ENCODE measurements at places on chromosomes 2 and 18.
A peak's percentile ranks its signal among the peaks of the same experiment; 100 is the strongest.

- no peaks in the 10 kb centered on the region for H3K4me1 ChIP-seq
- H3K36me3 ChIP-seq, result no peaks in the 10 kb centered on the region
- no peak overlapping the region for H3K27ac ChIP-seq
- no peak overlapping the region for H3K4me3 ChIP-seq
Observed at GRCh38 chr2:16073921-16074425, 133.6 kb downstream of the MYCN start.

- H3K4me3 ChIP-seq, result no peak overlapping the region
- H3K27me3 ChIP-seq, result no peaks in the 10 kb centered on the region
- H3K4me1 ChIP-seq, result no peaks in the 10 kb centered on the region
Observed at GRCh38 chr2:66489436-66489835, 54.5 kb downstream of the MEIS1 start.

DNA sequence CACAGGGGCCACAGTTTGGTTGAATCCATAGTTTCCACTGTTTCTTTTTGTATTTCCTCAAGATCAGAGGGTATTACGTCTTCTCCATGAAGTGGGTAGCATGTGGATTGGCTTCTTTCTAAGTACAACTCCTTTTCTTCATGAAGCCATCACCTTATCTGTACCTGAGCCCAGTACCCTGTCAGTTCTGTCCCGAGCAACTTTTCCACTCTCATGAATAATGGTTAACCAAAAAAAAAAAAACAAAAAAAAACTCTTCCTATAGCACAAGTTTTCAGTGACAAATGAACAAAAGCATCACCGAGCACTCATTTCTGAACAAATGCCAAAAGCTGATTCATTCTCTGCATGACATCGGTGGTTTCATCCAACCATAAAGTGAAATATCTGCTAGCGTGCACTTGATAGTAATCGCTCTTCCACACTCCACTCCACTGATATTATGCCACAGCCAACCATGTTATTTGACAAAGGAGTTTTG is 53.0 kb upstream of the CCDC150 start:
- no peak overlapping the region for H3K27ac ChIP-seq
- H3K4me3 ChIP-seq, result no peak overlapping the region
- DNase-seq, result no peak
- H3K27me3 ChIP-seq, result no peaks in the 10 kb centered on the region
- H3K4me1 ChIP-seq, result no peaks in the 10 kb centered on the region

- H3K4me3 ChIP-seq, result no peak overlapping the region
- H3K27ac ChIP-seq, result no peak overlapping the region
- H3K27me3 ChIP-seq, result no peaks in the 10 kb centered on the region
- no peaks in the 10 kb centered on the region for H3K36me3 ChIP-seq
- H3K4me1 ChIP-seq, result no peaks in the 10 kb centered on the region
Observed at GRCh38 chr2:114009205-114009944, 119.5 kb downstream of the ACTR3 start.

GRCh38 chr2:59034106-59034505 is 793.0 kb upstream of the FANCL start:
- no peaks in the 10 kb centered on the region for H3K36me3 ChIP-seq
- H3K4me3 ChIP-seq, result no peak overlapping the region
- no peak overlapping the region for H3K27ac ChIP-seq
- no peaks in the 10 kb centered on the region for H3K27me3 ChIP-seq
- DNase-seq, result no peak

- no peaks in the 10 kb centered on the region for H3K27me3 ChIP-seq
- peak overlapping the region; percentile 78 for H3K27ac ChIP-seq
- peaks cover 3% of the 10 kb centered on the region for H3K36me3 ChIP-seq
- no peak for DNase-seq
- H3K4me3 ChIP-seq, result peak overlapping the region; percentile 82
Observed at GRCh38 chr2:20667531-20668401, 822 bp downstream of the GDF7 start.

- no peak overlapping the region for H3K27ac ChIP-seq
- no peak overlapping the region for H3K4me3 ChIP-seq
- H3K36me3 ChIP-seq, result peaks cover 3% of the 10 kb centered on the region
- H3K27me3 ChIP-seq, result no peaks in the 10 kb centered on the region
Observed at GRCh38 chr2:11637546-11637945, 32.4 kb downstream of the NTSR2 start.

DNA sequence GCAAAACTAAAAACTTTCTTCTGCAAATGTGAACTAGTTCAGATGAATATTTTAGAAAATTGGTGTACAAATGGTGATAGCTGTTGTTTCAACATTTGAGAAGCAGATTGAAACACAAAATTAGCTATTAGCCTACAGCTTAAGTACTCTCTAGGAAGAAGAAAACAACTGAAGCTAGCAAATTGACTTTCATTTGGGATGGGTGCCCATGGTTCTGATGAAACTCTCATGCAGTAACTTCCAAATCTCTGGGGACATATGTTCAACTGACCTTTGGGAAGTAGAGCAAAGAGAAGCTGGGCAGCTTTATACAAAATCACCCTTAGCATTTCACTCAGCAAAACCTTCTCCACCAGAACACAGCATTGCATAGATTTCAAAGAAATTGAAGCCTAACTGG is 119.0 kb downstream of the GALNT13 start:
- H3K4me3 ChIP-seq, result no peak overlapping the region
- DNase-seq, result no peak
- H3K27ac ChIP-seq, result no peak overlapping the region
- H3K36me3 ChIP-seq, result no peaks in the 10 kb centered on the region
- no peaks in the 10 kb centered on the region for H3K27me3 ChIP-seq

GRCh38 chr2:119645173-119645855 is 33.7 kb upstream of the TMEM177 start:
- H3K4me3 ChIP-seq, result no peak overlapping the region
- no peaks in the 10 kb centered on the region for H3K4me1 ChIP-seq
- H3K27ac ChIP-seq, result no peak overlapping the region
- no peak for DNase-seq

GRCh38 chr18:48992133-48992532 is 41.4 kb upstream of the SMAD7 start:
- H3K27me3 ChIP-seq, result no peaks in the 10 kb centered on the region
- H3K4me1 ChIP-seq, result peaks cover 5% of the 10 kb centered on the region
- no peak overlapping the region for H3K4me3 ChIP-seq
- H3K36me3 ChIP-seq, result no peaks in the 10 kb centered on the region
- no peak overlapping the region for H3K27ac ChIP-seq
- DNase-seq, result no peak

- no peaks in the 10 kb centered on the region for H3K27me3 ChIP-seq
- H3K36me3 ChIP-seq, result peaks cover 44% of the 10 kb centered on the region
- no peak overlapping the region for H3K27ac ChIP-seq
- DNase-seq, result no peak
- no peaks in the 10 kb centered on the region for H3K4me1 ChIP-seq
- H3K4me3 ChIP-seq, result no peak overlapping the region
Observed at GRCh38 chr2:200877443-200877842, 11.4 kb downstream of the PPIL3 start.

- no peak overlapping the region for H3K4me3 ChIP-seq
- peaks cover 15% of the 10 kb centered on the region for H3K36me3 ChIP-seq
- no peaks in the 10 kb centered on the region for H3K27me3 ChIP-seq
- no peak overlapping the region for H3K27ac ChIP-seq
Observed at GRCh38 chr2:152693033-152693432, 24.2 kb downstream of the PRPF40A start.

DNA sequence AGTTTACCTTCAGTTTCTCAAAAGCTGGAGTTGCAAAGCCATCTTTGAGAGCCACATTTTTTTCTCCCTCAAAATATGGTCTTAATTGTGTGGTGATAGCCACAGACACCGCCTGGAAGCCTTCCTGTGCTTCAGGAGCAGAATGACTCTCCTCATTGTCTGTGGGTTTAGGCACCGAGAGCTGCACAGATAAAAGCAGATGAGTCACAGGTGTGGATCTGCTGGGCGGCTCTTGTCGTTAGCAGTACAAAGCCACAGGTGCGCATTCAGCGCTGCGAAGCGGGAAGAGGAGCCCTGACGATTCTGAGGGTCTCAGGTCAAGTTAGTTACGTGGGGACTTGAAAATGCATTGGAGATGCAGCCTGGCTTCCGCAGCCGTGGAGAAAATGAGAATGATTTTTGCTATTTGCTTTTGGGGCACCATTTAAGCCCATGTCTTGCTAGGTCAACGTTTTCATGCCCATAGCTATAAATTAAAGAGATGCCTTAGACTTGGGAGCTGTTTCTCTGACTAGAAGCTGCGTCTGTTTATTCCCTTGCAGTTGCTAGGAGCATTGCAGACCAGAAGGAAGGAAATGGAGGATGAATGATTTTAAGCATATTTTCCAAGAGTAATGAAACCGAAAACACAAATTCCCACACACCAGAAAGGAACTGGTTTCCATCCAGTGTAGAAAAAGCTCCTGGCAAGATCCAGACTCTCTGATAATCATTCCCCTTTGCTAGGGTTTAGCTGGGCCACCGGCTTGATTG is 51.5 kb downstream of the KLHL29 start:
- H3K4me3 ChIP-seq, result no peak overlapping the region
- no peaks in the 10 kb centered on the region for H3K36me3 ChIP-seq
- H3K27me3 ChIP-seq, result no peaks in the 10 kb centered on the region
- no peaks in the 10 kb centered on the region for H3K4me1 ChIP-seq
- no peak overlapping the region for H3K27ac ChIP-seq

GRCh38 chr2:28153851-28154250 is 238.8 kb upstream of the FOSL2 start:
- H3K27me3 ChIP-seq, result no peaks in the 10 kb centered on the region
- H3K4me3 ChIP-seq, result no peak overlapping the region
- H3K36me3 ChIP-seq, result no peaks in the 10 kb centered on the region
- no peak overlapping the region for H3K27ac ChIP-seq
- H3K4me1 ChIP-seq, result no peaks in the 10 kb centered on the region
- no peak for DNase-seq

- no peaks in the 10 kb centered on the region for H3K4me1 ChIP-seq
- H3K4me3 ChIP-seq, result no peak overlapping the region
- H3K36me3 ChIP-seq, result no peaks in the 10 kb centered on the region
- H3K27ac ChIP-seq, result no peak overlapping the region
Observed at GRCh38 chr2:86416146-86416545, 25.0 kb upstream of the KDM3A start.

DNA sequence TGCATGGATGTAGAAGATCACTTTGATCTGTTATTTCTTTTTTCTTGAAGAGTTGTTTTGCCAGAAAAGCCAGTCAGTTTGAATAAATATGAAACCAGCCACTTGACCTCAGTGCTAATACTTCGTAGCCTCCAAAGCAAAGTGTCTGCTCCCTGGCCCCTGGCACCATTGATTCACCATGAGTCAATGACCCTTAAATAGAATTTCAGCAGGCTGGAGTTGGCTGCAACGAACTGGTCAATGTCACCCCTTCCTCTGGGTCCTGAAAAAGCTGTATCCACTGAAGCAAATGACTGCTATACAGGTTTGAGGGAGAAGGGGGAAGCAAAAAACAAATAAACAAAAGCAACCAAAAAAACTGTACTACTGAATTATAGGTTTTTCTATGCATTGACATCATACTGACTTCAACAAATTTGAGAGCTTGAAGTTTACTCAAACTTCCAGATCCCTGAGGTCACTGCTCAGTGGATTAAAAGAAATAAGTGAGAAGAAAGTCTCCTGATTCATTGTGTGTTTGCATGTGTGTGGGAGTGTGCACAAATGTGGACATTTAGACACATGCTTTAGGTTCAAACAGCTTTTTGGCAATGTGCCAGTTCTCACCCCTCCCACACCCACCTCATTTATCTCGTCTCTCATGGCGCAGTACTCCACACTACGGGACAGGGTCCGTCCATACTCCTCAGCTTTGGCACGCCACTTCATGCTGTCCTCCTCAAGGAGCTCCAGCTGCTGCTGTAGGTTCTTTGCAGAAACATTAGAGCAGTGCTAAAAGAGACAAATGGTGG is 58.1 kb upstream of the TTN start:
- H3K27me3 ChIP-seq, result no peaks in the 10 kb centered on the region
- no peak overlapping the region for H3K4me3 ChIP-seq
- no peaks in the 10 kb centered on the region for H3K36me3 ChIP-seq
- no peak overlapping the region for H3K27ac ChIP-seq
- no peaks in the 10 kb centered on the region for H3K4me1 ChIP-seq

GRCh38 chr18:9477509-9477908 is 2.2 kb downstream of the RALBP1 start:
- H3K4me1 ChIP-seq, result peaks cover 10% of the 10 kb centered on the region
- H3K36me3 ChIP-seq, result no peaks in the 10 kb centered on the region
- no peaks in the 10 kb centered on the region for H3K27me3 ChIP-seq
- H3K4me3 ChIP-seq, result no peak overlapping the region
- no peak for DNase-seq

DNA sequence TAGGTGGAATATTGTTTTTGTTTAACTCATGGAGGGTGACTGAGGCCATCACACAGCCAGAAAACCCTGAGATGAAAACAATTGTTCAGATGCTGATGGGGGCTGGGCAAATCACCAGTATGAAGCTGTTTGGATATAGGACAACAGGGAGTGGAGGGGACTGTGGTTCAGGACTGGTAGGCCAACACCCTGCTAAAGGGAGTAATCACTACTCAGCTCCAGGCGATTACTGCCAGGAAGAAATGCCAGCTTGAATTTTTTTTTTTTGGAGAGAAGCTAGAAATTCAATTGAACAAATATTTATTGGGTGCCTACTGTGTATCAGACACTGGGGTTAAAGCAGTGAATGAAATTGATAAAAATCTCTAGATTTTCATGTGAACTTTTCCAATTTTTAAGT is 37.4 kb downstream of the TNP1 start:
- no peaks in the 10 kb centered on the region for H3K27me3 ChIP-seq
- DNase-seq, result no peak
- H3K4me1 ChIP-seq, result peaks cover 6% of the 10 kb centered on the region

- no peaks in the 10 kb centered on the region for H3K27me3 ChIP-seq
- H3K36me3 ChIP-seq, result no peaks in the 10 kb centered on the region
- no peak overlapping the region for H3K4me3 ChIP-seq
- no peaks in the 10 kb centered on the region for H3K4me1 ChIP-seq
- no peak for DNase-seq
- H3K27ac ChIP-seq, result no peak overlapping the region
Observed at GRCh38 chr2:112073875-112074274, 18.8 kb downstream of the TMEM87B start.

GRCh38 chr2:71901466-71901865 is 246.2 kb downstream of the CYP26B1 start:
- no peaks in the 10 kb centered on the region for H3K36me3 ChIP-seq
- no peak overlapping the region for H3K4me3 ChIP-seq
- DNase-seq, result no peak
- no peaks in the 10 kb centered on the region for H3K4me1 ChIP-seq
- no peaks in the 10 kb centered on the region for H3K27me3 ChIP-seq
- no peak overlapping the region for H3K27ac ChIP-seq

- no peaks in the 10 kb centered on the region for H3K27me3 ChIP-seq
- H3K4me3 ChIP-seq, result no peak overlapping the region
- no peak for DNase-seq
- H3K36me3 ChIP-seq, result no peaks in the 10 kb centered on the region
Observed at GRCh38 chr2:151819920-151820319, 8.3 kb downstream of the ARL5A start.

- DNase-seq, result no peak
- no peaks in the 10 kb centered on the region for H3K4me1 ChIP-seq
- no peak overlapping the region for H3K27ac ChIP-seq
- H3K36me3 ChIP-seq, result no peaks in the 10 kb centered on the region
Observed at GRCh38 chr2:184192649-184193048, 405.7 kb upstream of the ZNF804A start.

All from liver (tissue), 10 donors.